ENCODE measurements at places on chromosomes 1 and 21. TPM values are rescaled to one million over a fixed set of nuclear protein-coding genes. Genes with fewer than 3 reads are reported as not detected.

The TDRD10 gene
- total RNA-seq, result not detected

The RNPC3 gene
- total RNA-seq, result 6.4 TPM

The HES4 gene
- total RNA-seq, result 141 TPM

The PCP4 gene
- total RNA-seq, result not detected

The SRRM1 gene
- total RNA-seq, result 66.6 TPM

The RAP1GAP gene
- 0.94 TPM for total RNA-seq

The NLRP3 gene
- total RNA-seq, result 7.4 TPM

The EPS8L3 gene
- not detected for total RNA-seq

The TCHHL1 gene
- not detected for total RNA-seq

The TRIM58 gene
- 6.0 TPM for total RNA-seq

The LORICRIN gene
- not detected for total RNA-seq

The DEPDC1 gene
- 41.2 TPM for total RNA-seq

The LDLRAD2 gene
- total RNA-seq, result not detected

The CCDC30 gene
- 0.06 TPM for total RNA-seq

GRCh38 chr1:234775477-234776246 is 165.7 kb upstream of the IRF2BP2 start:
- DNase-seq, result no peak

GRCh38 chr1:177817937-177818875 is 151.7 kb downstream of the SEC16B start:
- peak; percentile 56 for DNase-seq

DNA sequence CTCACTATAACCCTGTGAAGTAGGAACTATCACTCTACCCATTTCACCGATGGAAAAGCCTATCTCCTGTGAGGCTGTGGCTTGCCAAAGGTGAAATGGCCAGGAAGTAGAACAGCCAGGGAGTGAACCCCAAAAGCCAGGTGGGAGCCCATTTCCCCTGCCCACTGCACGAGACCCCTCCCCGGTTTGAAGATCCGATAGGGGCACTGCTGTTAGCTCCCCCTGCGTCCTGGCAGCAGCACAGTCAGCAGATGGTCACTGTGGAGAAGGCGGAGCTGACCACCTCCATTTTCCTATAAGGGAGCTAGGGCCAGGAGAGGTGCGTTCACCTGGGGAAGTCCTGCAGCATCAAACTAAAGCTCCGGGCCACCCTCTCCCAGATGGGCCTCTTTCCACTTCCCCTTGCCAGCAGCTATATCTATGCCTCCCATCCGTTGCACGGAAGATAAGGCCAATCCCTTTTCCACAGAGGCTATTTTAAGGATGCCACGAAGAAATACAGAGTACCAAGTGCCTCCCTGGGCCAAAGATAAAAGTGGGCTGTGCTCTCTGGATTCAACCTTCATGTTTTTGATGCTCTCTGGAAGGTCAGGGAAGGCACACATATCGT is 7.8 kb downstream of the ERG start:
- no peak for DNase-seq

- no peak for DNase-seq
Measured at GRCh38 chr1:240029418-240029817, 62.3 kb upstream of the FMN2 start.

- DNase-seq, result no peak
Measured at GRCh38 chr1:234509457-234510328, 30.7 kb upstream of the TARBP1 start.

- DNase-seq, result no peak
Measured at GRCh38 chr1:8571200-8571984, 246.0 kb downstream of the RERE start.

GRCh38 chr1:204712708-204713430 is 27.3 kb upstream of the LRRN2 start:
- DNase-seq, result no peak

DNA sequence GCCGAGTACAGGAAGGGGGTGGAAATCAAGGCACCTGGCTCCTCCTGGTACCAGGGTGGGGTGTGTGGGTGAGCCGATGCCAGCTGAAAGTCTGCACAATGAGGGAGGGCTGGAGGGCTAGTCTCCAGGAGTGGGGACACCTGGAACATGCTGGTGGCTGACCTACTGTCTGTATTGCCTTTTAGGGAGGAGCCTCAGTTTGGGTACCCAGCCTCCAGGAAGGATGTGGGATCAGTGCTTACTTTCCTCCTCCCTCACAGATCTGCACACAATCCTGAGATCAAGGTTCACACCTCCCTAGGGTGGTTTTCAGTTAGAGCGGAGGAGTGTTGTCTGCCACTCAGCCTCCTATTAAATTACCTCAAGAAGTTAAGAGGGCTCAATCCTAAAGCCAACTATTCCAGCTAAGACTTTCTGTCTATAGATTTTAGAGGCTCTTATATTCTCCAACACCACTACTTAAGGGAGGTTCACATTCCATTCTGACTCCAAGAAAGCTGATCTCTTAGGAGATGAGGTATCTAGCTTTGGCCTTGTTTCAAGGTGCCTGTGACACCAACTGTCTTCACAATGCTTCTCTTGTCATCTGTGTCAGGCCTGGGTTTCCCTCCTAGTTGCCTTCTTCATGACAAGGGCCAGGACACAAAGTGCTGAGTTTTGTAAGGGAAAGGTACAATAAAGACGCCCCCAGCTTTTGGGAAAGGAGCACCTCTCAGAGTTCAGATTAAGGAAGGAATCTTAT is 15.7 kb downstream of the SSR2 start:
- DNase-seq, result no peak

GRCh38 chr1:54703471-54703870 is 12.2 kb upstream of the TTC4 start:
- DNase-seq, result no peak

GRCh38 chr1:198711837-198712236 is 73.0 kb downstream of the PTPRC start:
- DNase-seq, result no peak

- DNase-seq, result no peak
Measured at GRCh38 chr1:43284065-43284464, 1.3 kb downstream of the C1orf210 start.

GRCh38 chr1:36555041-36555440 is 72.3 kb upstream of the CSF3R start:
- DNase-seq, result no peak

GRCh38 chr1:204464187-204464631 is 30.4 kb downstream of the PIK3C2B start:
- no peak for DNase-seq

- DNase-seq, result no peak
Measured at GRCh38 chr1:118013336-118013735, 83.8 kb downstream of the WDR3 start.

DNA sequence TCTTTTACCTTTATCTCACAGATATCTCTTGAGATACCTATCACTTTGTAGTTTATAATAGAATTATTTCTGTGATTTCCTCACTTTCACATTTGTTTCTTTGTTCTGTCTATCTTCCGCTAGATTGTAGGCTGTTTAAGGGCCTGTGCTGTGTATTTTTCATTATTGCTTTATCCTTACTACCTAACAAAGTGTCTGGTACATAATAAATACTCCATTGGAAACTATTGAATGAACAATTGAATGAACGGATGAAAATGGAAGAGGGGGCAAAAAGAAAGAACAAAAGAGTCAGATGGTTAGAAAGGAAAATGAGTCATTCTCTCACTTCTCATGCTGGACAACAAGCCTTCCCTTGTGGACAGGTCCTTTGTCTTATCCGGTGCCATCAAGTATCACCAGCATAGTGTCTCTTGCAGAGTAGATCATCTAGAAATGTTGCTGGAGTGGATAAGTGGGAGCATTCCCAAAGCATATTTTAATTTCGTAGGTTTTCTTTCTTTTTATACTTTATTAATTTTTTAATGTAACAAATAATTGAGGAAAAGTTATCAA is 159.8 kb downstream of the NEK7 start:
- DNase-seq, result no peak

DNA sequence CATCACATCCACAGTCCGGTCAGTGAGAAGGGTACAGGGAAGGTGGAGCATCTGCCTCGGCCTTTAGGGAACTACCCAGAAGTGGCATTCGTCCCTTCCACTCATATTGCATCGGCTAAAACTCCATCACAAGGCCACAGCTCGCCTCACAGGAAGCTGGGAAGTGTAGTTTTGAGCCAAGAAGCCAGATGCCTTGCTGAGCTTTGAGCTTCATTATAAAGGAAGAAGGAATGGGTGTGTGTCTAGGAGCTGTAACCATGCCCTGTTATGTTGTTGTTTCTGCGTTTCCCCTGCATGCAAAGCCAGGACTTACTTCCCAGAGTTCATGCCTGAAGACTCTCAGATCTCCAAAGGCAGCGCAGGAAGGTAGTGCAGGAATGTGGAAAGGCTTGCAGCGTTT is 61.1 kb downstream of the OPTC start:
- no peak for DNase-seq

DNA sequence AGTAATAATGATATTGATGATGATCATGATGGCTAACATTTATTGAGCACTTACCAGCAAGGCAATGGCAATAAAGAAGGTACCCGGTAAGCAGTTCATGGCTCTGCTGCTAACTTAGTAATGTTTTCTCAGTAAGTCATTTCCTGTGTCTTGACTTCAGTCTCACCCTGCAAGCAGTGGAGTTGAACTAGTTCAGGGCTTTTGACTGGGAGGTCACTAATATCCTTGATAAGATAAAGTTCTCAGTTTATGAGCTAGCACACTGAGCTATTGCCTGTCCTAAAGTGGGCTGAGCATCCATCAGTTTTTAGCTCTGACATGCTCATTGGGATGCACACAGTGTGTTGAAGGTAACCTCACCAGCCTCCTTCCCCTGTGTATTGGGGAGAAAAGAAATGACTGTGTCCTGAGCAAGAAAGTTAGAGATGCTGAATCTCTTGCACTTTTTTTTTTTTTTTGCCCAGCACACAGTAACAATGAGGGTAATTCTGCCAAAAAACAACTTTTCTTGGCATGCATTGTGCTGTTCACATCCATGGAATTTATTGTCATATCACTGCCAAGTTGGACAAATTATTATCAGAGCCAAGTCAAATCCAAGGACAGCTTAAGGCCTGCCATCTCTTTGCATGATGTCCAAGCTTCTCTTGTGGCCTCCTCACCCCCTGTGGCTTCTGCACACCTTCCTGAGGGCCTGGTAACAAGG is 55.5 kb upstream of the GADD45A start:
- DNase-seq, result no peak
